Endodermal cell (in vitro differentiated cells): ENCODE measurements at places on chromosomes 6 and 20. TPM values are rescaled to one million over a fixed set of nuclear protein-coding genes. Genes with fewer than 3 reads are reported as not detected.

Gene TSPO2
- not detected in 3 replicates for total RNA-seq

Gene PABPC1L
- 127 and 142 TPM in 2 replicates for total RNA-seq

Gene PAK1IP1
- 5.0 to 15.7 TPM (median 15.3 TPM) in 3 replicates for total RNA-seq

Gene SLC32A1
- total RNA-seq: not detected in 2 replicates

DNA sequence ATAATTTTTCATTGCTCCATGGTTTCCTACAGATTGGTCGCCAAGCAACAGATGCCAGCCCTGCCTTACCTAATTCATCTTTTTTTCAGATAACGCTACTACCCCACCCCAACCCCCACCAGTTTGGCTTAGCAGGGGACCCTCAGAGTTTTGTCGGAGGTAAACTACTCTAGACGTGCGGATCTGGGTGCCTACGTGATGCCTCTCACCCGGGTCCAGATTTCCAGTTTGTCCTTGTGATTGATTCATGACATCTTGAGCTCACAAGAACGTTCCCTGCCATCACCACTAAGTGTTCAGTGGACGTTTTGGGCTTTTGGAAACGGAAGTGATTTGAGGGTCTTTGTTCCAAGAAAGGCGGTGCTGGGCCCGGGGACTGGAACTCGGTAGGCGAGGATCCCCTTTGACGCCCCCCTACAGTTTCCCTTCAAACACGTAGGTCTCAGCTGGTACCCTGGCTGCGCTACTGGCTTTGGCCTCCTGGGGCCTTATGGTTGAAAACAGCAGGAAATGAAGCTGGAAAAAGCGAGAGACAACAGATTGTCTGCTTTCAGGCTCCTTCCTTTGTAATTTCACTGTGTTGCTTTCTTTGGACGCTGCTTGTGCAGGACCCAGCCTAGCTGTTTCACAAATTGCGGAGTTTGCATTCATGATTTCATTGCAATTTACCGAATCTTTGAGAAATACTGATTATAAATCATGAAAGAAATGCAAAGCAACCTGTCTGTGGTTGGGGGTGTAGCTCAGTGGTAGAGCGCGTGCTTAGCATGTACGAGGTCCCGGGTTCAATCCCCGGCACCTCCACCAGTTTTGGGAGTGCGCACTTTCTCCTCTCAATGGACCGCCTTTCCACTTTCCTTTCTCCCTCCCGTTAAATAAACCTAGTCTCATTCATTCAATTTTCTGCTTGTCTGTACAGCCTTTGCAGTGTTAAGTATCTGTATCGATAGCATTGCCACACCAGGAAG lies 81.0 kb downstream of the GPX5 start:
- DNase-seq: peak; percentile 91

DNA sequence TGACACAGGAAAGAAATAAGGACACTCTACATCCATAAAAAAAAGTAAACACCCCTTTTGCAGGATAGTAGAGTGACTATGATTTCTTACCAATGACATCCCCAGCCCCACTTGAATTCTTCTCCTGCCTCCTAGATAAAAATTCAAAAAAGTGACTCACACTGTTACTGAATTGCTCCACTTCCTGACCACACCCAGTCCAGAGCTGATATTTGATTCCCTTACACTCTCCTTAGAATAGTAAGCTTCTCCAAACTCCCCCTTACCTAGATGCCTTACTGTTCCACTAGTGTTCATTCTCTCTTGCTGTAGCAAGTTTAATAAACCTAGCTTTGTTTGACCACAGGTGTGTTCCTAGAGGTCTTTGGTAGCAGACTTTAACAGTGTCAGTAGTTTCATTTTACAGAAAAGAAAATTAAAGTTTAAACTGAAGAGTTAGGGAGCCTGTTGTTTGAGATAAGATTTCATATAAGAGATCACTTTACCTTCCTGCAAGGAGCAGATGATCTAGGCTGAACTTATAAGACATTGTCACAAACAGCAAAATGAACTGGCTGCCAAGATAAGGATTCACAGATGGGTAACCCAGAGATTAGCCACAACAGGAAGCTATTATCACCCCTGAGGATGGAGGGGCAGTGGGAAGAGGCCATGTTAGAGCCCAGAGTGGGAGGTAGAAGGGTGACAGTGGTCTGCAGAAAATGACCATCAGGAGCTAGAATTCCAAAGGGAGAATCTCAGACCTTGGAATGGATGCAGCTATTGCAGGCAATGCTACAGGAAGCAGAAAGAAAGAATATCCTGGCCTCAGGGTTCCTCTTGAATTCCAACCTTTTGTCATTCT lies 28.4 kb upstream of the BTN3A2 start:
- peak; percentile 57 for DNase-seq

DNA sequence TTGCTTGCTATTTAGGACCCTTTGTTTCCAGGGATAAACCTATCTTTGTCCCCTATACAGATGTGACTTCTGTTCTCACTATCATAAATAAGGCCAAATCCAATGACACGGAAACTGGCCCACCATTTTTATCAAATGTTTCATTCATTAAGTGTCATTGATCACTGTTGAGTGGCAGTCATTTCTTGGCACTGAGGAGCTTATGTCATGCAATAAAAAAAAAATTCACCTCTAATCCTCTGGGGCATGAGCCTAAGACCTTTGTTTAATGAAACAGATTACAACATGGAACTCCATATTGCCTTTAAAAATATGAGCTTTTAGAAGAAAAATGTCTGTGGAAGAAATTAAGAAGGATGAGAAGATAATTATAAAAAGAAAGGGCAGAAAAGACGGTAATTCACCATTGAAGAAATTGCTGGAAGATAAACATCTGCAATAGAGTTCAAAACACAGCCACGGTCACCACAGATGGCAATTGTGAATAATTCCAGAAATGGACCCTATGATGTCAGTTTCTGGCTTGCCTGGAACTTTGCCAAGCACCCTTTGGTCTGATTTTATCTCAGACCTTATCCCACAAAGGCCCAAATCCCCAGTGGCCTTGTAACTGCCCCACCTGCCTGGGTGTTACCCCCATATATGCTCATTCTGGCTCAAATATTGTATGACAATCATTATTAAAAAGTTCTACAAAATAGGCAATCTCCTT lies 91.1 kb downstream of the DST start:
- DNase-seq: no peak

DNA sequence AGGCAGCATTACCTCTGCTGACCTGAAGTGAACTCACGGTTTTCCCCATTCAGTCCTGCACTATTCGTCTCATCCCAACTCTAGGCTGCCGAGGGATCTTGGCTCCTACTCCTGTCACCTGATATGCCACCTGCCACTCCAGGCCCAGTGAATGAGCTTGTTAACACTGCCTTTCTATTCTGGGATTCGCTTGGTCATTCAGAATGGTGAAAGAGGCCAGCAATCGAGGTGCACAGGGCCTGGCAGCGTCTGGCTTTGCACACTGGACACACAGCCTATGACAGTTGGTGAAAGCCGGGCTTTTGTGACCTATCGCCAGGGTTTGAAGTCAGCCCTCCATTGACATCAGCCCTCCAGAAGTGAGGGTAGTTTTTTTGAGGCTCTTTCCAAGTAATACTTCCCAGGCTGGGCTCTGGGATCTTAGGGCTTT lies 59.3 kb upstream of the MYL9 start:
- DNase-seq: no peak

DNA sequence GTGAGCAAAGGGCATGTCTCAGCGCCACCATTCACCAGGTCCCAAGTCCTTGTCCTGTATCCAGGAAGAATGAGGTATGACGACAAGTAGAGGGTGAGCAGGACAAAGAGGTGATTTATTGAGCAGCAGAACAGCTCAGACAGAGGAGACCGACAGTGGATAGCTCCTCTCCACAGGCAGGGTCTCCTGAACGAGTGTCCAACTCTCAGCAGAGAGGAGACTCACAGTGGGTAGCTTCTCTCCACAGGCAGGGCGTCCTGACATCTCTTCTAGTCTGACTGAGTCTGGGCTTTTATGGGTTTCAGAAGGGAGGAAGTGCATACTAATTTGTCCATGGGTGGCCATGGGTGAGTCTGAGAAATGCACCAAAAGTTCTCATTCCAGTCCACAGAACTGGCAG lies 204.7 kb downstream of the ANKRD60 start:
- DNase-seq: no peak

GRCh38 chr6:166308033-166308768 lies at the start of gene PRR18:
TSS of gene PRR18 (minus strand) at chr6:166308392. CDS start at chr6:166308142, 250 bp downstream.
- DNase-seq: peak; percentile 77

DNA sequence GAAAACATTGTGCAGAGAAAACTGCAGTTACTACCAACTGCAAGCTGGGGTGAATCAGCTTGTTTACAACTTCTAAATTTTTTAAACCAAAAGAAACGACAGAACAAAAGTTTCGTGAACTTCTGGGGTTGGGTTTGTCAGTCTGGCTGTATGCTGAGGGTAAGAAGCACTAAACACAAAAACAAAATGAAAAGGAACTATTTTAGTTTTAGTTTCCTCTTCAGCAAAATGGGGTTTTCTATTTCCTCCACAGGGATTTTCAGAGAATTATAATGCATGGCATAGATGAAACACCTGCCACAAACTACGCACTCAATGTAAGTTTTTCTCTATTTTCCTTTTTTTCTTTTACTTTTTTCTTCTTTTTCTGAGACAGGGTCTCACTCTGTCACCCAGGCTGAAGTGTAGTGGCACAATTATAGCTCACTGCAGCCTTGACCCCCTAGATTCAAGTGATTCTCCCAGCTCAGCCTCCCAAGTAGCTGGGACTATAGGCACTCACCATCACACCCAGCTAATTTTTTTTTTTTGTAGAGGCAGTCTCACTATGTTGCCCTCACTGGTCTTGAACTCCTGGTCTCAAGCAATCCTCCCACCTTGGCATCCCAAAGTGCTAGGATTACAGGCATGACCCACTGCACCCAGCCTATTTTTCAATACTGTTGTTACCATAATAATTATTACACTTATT lies 40.6 kb downstream of the CGA start:
- no peak for DNase-seq

GRCh38 chr6:164347455-164347854 lies 932.9 kb downstream of the QKI start:
- DNase-seq: no peak

- no peak for DNase-seq
Observed at GRCh38 chr6:49328051-49328744, 134.9 kb downstream of the MMUT start.

- DNase-seq: no peak
Observed at GRCh38 chr6:93243231-93243778, 176.1 kb downstream of the EPHA7 start.
